ENCODE measurements at places on chromosomes 5 and 9.

DNA sequence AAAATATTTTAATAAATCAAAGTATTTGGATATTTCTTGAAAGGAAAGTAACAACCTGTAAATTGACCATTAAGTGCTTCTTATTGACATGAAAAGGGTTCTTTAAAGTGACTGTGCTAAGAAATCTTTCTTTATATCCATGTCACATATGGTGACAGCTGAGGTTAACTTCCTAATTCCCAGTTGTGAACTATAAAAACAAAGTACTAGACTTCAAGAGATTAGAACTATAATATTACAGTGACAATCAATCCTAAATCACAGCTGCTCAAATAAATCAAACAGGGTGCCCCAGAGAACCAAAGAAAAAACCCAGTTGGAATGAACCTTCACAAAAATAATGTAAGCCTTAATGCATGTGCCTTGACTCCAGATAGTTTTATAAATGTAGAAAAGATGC lies 332.6 kb upstream of the PDE4D start:
- no peak for DNase-seq

GRCh38 chr9:126638571-126639132 lies 24.9 kb downstream of the LMX1B start:
- DNase-seq: no peak

- DNase-seq: no peak
Observed at GRCh38 chr9:125847735-125848134, 100.6 kb downstream of the PBX3 start.

- no peak for DNase-seq
Observed at GRCh38 chr5:135405082-135405481, 6.1 kb upstream of the MACROH2A1 start.

DNA sequence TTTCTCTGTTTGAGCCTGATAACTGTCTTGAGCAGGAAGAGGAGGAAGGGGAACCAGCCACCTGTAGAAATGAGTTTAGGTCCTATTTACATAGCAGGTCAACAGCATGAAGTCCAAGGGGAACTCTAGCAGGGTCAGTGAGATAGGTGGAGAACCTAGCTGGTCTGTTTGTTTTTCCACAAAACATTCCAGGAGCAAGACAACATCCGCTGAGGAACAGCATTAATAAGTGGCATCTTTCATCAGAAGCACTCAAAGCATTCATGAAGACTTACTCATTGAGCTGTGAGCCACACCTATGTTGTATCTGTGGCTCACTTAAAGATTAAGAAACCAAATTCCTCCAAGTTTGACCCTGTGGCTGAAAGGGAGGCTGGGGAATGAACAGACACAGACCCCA lies 115.9 kb downstream of the ACTBL2 start:
- no peak for DNase-seq

- DNase-seq: no peak
Observed at GRCh38 chr5:75381456-75381855, 44.4 kb downstream of the HMGCR start.

GRCh38 chr5:78483809-78484521 lies 123.5 kb downstream of the SCAMP1 start:
- DNase-seq: no peak

All from tibial nerve (tissue), 4 donors.